Activated T-cell treated with anti-CD3 and anti-CD28 coated beads, Interleukin-2, amount 50 U/mL, for 72 hours (primary cell): ENCODE measurements at places on chromosomes 1 and 21. TPM values are rescaled to one million over a fixed set of nuclear protein-coding genes. Genes with fewer than 3 reads are reported as not detected.

Gene CASQ1
- not detected for total RNA-seq

Gene ELF3
- total RNA-seq = 0.76 TPM

Gene MAGOH
- total RNA-seq = 65.2 TPM

Gene PLCH2
- 26.3 TPM for total RNA-seq

Gene FABP3
- total RNA-seq = not detected

Gene OR2AK2
- not detected for total RNA-seq

Gene ELAPOR1
- 9.4 TPM for total RNA-seq

Gene PARS2
- 5.5 TPM for total RNA-seq

Gene CFAP141
- total RNA-seq = not detected

Gene IFNAR2
- total RNA-seq = 30.7 TPM

Gene KCNK2
- not detected for total RNA-seq

Gene ATP8B2
- 52.6 TPM for total RNA-seq

Gene RPTN
- not detected for total RNA-seq

Gene MPZ
- 8.5 TPM for total RNA-seq

Gene INAVA
- total RNA-seq = not detected

Gene KRTAP10-2
- not detected for total RNA-seq

Gene FCRLB
- 0.43 TPM for total RNA-seq

Gene PDZK1
- 0.39 TPM for total RNA-seq

Gene SPRR3
- not detected for total RNA-seq

Gene OR2T2
- not detected for total RNA-seq

Gene ITGB2
- total RNA-seq = 248 TPM

Gene ATAD3C
- total RNA-seq = 3.7 TPM

Gene DEPDC1
- total RNA-seq = 23.7 TPM

Gene PM20D1
- total RNA-seq = 0.96 TPM

Gene APCS
- not detected for total RNA-seq

Gene PADI1
- not detected for total RNA-seq

Gene DNAJB4
- total RNA-seq = 14.0 TPM

Gene OPRD1
- not detected for total RNA-seq

Gene RGSL1
- total RNA-seq = not detected

Gene SLAMF9
- not detected for total RNA-seq

Gene NUDT17
- total RNA-seq = 10.6 TPM

Gene GPA33
- 2.6 TPM for total RNA-seq

Gene MLLT11
- 5.6 TPM for total RNA-seq

Gene CRYAA
- total RNA-seq = not detected

Gene TAS1R1
- total RNA-seq = not detected

Gene CD2
- 298 TPM for total RNA-seq

Gene GPR157
- 5.9 TPM for total RNA-seq

Gene ARHGAP30
- 192 TPM for total RNA-seq

Gene XCL1
- 27.8 TPM for total RNA-seq

Gene FNBP1L
- total RNA-seq = 1.6 TPM
